ENCODE measurements at places on chromosomes 4 and X.

- DNase-seq, result no peak
Observed at GRCh38 chr4:165761963-165762362, 111.1 kb upstream of the TLL1 start.

GRCh38 chrX:9644335-9644734, 121.3 kb downstream of the GPR143 start:
- DNase-seq, result no peak

GRCh38 chr4:174260099-174260498, 23.4 kb downstream of the FBXO8 start:
- no peak for DNase-seq

DNA sequence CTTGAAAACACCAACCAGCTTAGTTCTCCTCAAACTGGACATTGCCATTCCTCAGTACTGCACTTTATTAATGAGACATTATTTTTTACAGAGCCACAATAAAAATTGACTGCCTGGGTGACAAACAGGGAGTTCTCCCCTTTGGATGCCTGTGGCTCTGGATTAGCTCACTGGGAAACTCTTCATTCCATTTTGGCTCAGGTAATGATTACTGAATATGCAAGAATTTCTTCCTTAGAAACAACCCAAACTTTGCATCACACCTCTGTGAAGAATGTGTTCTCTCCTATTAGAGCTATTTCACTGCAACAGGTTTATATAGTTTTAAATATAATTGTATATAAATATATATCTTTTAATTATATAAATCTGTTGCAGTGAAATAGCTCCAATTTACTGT, 2065.8 kb downstream of the ARAP2 start:
- DNase-seq, result no peak

- DNase-seq, result no peak
Observed at GRCh38 chr4:3532751-3533422, 665 bp upstream of the LRPAP1 start.

- DNase-seq, result no peak
Observed at GRCh38 chr4:169241464-169241863, 29.3 kb downstream of the SH3RF1 start.

DNA sequence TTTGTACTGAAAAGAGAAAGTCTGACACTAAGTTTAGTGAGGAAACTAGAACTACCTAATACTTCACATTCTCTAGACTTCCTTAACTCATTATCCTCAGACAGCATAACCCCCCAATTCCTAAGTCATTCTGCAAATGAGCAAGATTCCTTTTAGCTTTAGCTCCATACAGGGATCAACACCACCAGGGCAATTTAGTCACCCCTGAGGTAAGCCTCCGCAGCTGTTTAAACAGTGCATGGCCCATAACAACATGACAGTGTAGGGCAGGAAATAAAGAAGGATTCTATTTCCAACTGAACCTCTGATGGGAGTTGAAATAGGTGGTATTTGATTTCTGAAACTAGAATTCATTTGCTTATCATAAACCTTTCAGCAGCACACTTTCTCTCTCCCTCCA, 112.8 kb upstream of the DKK2 start:
- DNase-seq, result no peak

Data from WERI-Rb-1 (cell line).